AG04450 (cell line): ENCODE measurements at places on chromosomes 11 and 22.

GRCh38 chr11:3245071-3245470 lies 12.9 kb upstream of the MRGPRE start:
- no peak for DNase-seq

DNA sequence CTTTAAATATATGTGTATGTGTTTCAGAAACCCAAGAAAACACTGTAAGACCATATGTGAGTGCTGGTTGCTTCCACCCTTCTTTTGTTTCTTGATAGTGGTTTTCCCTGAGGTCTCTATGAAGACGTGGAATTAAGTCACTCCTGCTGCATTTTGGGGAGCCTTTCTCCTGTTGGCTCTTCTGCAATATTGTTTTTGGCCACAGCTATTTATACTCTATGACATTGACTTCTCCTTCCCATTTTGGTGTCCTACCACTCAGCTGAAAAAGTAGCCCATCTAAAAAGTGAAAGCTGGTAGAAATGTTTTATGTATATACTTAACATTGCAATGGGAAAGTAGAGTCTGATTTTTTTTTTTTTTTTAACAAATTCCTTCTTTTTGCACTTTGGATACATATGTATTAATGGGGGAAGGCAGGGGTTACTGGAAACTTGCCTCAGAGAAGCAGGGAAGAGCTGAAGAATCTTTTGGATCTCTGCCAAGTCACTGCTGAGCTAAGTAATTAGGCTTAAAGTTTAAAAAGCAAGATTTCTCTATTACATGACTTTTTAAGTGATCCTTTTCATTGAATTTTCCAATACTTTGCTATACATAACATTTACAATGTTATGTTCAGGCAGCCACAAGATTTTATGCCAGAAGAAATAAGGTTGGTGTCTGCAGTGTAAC lies 1.8 kb downstream of the TTC17 start:
- DNase-seq: no peak

DNA sequence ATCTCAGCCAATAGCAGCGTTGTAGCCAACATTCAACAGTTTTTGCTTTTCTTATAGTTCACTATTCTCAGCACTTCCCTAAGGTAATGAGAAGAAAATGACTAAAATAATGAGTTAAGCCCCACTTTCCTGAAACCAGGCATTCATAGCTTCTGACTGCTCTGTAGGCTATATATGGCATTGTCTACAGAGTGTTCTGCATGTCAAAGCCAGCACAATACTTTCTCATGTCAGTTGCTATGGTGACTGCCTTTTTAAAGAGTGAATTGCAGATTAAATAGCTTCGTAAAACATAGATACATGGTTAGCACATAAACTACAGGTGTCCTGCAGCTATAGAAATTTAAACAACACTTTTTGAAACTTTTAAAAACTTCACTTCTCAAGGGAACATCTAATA lies 1256.1 kb upstream of the CNTN5 start:
- no peak for DNase-seq

DNA sequence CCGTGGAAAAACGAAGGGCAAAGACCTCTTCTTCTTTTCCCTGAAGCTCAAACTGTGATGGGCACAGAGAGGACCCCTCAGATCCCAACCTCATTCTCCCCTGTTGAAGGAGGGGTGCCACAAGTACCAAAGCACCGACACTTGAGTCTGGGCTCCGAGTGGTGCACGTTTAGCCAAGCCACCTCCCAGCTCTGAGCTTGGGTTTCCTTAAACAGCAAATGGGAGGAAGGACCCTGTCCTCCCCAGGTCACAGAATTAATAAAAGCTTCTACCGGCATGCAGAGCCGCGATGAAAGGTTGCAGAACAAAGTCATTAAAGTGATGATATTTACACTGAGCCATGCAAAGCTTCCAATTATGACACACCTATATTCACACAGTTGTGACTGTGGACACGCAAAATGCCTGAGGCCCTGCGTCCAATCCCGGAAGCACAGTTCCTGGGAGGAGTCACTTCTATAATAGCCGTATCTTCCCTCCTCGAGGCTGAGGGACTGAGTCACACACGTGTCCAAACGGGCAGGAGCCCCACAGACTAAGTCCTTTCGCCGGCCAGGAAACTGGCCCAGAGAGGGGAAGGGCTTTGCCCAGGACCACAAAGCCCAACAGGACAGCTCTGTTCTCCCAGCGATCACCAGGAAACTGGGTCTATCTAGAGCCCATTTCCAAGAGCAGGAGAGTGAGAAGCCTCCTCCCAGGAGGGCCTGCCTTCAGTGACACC lies 922 bp upstream of the CSNK1E start:
- peak; percentile 52 for DNase-seq

- no peak for DNase-seq
Observed at GRCh38 chr11:64876229-64876750, 2.1 kb downstream of the EHD1 start.

- no peak for DNase-seq
Observed at GRCh38 chr22:21866833-21867527, 465 bp downstream of the MAPK1 start.

DNA sequence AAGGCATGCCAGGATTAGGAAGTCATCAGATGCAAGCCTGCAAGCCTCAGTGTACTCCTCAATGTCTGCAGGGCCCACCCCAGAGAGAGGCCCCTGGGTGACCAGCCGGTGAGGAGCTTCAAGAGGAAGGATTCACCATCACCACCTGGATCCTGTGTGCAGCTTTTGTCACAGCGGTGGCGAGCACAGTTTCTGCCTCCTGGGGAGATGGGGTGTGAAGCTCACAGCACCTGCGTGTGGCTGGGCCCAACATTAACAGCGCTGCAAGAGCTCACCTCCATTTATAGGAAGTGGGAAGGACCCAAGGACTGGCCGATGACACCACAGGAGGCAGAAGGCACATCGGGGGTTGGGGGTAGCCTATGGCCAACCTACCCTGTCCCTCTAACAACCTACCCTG lies 235.3 kb downstream of the CTTN start:
- no peak for DNase-seq

- no peak for DNase-seq
Observed at GRCh38 chr11:41613326-41613725, 153.9 kb upstream of the LRRC4C start.

DNA sequence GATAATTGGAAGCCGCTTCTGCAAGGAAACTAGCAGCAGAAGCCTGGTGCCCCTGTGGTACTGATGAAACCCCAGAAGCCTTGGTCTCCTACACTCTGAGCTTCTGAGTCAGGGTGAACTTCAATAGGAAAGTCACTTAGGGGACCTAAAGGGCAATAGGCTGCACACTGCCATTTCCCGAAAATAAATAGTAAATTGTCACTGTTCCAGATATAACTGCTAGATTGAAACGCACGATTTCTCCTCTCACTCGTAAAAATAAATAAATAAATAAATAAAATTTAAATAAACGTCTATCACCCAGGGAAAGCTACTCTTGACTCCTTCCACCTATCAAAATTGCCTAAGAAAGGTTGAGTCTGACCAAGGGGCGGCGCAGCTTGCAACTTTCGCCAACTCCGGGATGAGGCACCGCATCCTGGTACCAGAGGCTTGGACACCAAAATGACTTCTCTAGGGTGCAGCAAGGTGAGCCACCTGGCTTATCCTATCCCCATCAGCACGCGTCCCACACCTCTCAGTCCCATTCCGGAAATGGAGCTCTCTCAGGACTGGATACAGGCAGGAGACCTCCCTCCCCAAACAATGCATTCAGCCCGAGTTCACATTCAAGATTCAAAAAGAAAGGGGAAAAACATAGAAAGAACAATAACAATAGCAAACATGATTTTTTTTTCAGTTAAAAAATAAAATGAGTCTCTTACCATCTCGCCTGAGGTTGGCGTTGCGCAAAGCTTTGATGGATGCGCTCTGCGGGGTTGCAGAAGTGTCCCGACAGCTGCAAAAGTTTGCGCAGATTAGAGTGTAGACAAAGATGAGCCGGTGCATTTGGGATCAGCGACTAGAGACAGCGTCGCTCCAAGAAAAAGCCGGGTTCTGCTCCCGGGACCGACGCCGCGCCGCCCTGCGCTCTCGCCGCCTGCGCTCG lies 583 bp downstream of the PDGFD start:
- no peak for DNase-seq

DNA sequence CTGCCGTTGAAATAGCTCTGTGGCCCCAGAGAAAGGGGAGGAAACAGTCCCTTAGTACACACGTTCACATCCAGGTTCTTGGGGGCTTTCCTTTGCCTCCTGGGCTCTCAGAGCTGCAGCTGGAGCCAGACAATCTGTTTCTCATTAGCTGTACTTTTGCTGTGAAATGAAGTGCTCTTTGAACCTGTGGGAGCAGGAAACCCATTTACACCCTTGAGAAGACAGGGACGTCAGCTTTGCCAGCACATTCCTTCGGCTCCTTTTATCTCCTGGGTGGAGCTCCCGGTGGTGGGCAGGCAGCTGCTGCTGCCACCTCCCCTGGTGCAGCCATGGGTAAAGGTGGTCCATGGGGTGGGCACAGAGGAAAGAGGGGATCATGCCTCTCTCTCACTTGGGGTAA lies 80.6 kb upstream of the TIMP3 start:
- DNase-seq: no peak

DNA sequence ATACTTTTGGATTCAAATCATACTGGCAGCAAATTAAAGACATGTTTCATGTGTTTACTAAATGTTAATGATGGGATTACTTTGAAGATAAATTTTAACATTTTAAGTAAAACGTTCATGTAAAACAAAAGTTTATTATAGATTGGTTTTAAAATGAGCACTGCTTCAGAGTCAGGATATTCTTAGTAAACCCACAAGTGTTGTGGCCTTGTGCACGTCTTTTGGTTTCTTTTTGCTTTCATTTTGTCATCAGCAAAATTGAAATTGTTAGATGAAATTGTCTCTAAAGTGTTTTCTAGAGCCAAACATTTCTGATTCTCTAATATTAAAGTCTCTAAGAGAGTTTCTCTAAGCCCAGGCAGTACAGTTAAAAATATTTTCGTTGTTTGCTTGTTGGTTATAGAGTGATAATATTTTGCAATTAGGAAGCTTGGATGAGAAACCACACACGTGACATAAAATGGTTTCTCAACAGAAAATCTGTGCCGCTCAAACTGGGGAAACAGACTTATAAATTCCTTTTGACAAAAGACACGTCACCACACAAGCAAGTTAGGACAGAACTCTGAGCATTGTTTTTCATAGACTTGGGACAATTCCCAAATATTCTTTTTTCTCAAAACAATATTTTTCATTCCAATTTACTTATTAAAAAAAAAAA lies 164.4 kb downstream of the TEAD1 start:
- no peak for DNase-seq

DNA sequence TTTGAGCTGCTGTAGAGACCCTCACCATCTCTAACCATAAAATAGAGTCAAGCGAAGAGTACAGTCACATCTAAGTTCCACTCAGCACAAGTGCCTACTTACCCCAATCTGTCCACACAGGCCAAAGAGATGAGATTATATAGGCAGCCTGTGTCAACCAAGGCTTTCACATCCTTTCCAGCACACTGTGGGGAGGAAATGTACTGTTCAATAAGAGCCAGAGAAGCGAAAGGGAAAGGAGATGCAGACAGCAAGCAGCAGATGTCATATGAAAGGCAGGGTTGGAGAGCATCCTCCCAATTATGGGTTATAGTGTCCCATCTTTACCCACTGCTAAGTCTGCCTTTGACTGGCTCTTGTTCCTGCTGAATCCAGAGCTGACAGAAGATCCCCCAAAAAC lies 16.4 kb downstream of the NRIP3 start:
- DNase-seq: no peak

DNA sequence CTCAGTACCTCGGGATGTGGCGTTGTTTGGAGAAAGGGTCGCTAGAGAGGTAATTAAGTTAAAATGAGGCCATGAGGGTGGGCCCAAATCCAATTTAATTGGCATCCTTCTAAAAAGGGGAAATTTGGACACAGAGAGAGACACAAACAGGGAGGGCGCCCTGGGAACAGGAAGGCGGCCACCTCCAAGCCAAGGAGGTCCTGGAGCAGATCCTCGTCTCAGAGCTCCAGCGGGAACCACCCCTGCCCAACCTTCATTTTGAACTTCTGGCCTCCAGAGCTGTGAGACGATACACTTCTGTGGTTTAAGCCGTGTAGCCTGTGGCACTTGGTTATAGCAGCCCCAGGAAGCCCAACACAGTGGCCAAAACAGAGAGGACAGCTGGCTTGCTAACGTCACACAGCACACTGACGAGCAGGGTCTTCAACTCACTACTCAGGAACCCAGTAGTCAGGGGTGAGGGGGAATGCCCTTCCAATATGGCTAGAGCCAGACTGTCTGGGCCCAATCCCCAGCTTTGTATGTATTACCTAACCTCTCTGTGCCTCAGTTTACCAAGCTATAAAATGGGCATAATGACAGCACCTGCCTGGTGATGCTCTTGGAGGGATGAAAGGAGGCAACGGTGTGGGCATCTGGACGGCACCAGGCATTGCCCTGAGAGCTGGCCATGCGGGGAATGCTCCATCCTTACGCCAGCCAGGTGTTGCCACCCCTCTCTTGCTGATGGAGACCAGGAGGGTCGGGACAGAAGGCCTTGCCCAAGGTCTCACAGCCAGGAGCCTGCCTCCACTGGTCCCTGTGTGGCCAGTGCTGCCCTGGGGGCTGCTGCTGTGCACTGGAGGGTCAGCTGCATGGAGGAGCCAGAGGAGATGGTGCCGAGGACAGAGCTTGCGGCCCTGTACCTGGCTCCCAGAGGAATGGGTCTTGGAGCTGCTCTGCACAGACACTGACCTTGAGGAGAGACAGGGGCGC lies 53.3 kb upstream of the LINC01488 start:
- no peak for DNase-seq

DNA sequence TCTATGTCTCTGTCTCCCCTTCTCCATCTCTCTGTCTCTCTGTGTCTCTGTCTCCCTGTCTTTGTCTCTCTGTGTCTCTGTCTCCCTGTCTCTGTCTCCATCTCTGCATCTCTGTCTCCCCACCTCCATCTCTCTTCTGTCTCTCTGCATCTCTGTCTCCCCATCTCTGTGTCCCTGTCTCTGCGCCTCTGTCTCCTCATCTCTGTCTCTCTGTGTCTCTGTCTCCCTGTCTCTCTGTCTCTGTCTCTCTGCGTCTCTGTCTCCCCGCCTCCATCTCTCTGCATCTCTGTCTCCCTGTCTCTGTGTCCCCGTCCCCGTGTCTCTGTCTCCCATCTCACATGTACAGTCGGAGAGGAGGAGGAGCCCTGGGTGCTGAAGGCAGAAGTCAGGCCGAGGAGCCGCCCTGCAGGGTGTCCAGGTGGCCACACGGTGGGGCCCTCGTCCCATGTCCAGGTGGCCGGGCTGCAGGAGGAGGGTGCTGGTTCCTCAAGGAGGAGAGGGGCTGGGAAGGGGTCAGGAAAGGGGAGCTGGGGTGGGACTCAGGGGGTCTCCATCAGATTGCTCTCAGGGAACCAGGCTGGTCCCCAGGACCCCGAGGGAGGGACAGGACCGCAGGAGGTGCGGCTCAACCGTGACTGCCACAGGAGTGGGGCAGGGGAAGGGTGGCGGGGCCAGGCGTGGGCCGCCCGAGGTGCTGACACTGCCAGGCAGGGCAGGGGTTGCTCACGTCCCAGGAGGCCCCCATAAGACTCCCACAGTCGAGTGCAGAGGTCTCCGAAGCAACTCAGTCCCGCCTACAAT lies 25.6 kb upstream of the TH start:
- peak; percentile 20 for DNase-seq

- no peak for DNase-seq
Observed at GRCh38 chr11:110894224-110894623, 182.0 kb upstream of the ARHGAP20 start.

- no peak for DNase-seq
Observed at GRCh38 chr11:61293867-61294716, 1.0 kb downstream of the VWCE start.
